ENCODE measurements at places on chromosomes 6 and 20.

- peak; percentile 26 for DNase-seq
Measured at GRCh38 chr6:27825025-27825793, 87.0 kb downstream of the OR2B2 start.

DNA sequence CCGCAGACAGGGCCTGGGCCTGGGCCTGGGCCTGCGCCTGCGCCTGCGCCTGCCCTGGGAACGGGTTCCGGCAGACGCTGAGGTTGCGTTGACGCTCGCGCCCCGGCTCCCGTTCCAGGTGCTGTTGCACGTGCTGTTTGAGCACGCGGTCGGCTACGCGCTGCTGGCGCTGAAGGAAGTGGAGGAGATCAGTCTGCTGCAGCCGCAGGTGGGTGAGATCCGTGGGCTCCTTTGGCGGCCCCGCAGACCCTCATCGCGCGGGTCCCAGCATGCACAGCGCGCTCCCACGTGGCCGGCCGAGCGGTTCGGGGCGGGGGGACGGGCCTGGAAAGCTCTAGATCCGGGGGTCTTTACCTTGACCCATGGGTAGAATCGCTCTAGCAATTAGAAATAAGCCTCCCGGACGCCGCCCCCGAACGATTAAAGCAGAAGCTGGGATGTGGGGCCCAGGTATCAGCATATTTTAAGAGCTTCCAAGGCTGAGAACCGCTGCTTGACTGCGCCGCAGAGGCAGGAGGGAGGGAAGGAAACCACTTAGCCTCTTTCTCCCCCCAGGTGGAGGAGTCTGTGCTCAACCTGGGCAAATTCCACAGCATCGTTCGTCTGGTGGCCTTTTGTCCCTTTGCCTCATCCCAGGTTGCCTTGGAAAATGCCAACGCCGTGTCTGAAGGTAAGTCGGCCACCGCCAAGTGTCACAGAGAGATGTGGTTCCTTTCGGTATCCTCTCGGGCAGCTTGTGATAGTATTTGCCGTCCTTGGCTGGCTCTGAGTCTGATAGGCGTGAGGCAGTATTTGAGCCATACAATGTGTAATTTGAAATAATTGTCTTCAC, 508 bp downstream of the NOP56 start:
- peak; percentile 14 for DNase-seq

GRCh38 chr20:32707691-32708581, 34.2 kb upstream of the C20orf203 start:
- DNase-seq, result peak; percentile 65

GRCh38 chr6:114323784-114324183, 19.0 kb downstream of the HS3ST5 start:
- no peak for DNase-seq

DNA sequence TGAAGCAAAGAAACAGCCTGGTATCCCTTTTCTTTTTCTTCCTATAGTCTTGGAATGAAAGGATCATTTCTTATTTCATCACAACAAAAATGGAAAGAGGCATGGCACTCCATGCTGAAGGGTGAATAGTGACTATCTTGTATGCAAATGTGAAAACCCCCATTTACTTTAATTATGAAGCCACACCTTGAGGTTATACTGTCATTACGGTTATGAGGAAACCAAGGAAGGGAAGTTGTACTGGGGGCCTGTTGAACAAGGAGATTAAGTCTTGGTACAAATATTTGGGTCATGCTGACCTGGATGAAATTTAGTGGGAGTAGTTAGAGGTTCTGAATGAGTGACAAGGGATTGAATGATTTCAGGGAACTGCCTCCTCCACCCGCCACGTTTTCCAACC, 8.7 kb upstream of the STXBP5 start:
- no peak for DNase-seq

DNA sequence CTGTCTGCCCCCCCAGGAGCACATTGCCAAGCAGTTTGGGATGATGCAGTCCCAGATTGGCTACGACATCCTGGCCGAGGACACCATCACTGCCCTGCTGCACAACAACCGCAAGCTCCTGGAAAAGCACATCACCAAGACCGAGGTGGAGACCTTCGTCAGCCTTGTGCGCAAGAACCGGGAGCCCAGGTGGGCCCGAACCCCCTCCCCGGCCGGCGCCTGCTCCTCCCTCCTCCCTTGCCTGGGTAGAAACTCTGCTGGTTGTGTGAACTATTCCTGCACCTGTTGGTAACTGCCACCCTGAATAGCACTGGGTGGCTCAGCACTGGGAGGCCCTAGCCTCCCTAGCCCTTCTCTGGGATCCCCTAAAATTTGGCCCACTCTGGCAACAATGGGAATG, 43.7 kb downstream of the UQCC2 start:
- DNase-seq, result no peak

- DNase-seq, result no peak
Measured at GRCh38 chr6:25641940-25642666, 9.9 kb upstream of the SCGN start.

GRCh38 chr6:1066449-1067090, 245.3 kb upstream of the FOXQ1 start:
- DNase-seq, result no peak

- no peak for DNase-seq
Measured at GRCh38 chr6:82333781-82334180, 29.8 kb upstream of the TPBG start.

DNA sequence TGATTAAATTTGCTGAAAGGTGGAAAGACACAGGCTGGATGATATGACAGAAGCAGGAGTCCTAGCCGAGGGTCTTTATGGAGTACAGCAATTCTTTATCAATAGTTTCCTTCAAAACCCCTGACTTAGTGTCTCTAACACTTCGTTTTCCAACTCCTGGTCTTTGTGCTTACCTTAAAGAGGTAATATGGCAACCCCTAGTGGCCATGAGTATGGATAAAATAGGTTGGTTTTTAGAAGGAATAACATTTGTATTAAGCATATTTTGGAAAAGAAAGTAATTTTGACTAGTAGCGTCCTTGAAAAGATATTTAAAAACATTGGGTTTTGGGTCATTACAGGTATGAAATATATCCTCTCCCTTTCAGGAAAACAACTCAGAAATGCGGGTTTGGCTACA, 51.9 kb downstream of the VGLL2 start:
- DNase-seq, result peak; percentile 38

DNA sequence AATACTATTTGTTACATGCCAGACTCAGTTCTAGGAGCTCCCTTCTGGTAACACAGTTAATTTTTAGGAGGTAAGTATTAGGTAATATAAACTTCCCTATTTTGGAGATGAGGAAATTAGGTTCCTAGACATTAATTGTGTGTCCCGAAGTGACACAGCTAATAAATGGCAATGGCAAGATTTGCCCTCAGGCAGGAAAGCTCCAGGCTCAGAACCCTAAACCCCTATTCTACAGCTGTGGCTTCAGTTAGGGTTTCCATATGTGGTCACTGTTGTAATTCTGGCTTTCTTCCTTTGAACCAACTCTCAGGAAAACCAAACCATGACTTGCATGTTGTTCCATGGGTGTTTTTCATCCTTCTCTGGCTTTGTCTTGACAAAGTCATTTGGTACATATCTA, 188.2 kb downstream of the PLCB1 start:
- no peak for DNase-seq

DNA sequence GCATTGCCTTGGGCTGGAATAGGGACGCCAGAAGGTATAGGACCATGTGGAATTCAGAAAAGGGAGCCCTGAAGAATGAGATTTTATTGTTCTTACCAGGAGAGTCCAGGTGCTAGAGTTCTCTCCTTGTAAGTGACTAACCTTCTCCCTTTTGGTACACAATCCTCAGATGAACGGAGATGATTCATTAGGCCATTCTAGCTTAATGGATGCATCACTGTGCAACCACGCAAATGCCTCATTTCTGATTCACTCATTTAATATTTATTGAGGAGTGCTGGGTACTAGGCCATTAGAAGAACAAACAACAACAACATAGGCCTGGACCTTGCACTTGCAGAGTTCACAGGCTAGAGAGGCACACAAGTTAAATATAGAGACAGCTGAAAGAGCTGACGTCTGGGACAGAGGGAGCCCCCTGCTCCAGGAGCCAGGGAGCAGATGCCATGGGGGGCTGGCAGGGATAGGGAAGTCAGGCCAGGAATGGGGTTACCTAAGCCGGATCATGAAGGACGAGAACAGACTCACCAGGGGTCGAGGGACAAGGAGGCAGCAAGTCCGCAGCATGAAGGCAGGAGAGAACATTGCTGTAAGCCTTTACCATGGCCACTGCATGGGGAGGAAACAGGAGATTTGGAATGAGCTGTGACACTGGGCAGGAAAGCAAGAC, 179.5 kb upstream of the AKAP12 start:
- DNase-seq, result peak; percentile 97

- DNase-seq, result no peak
Measured at GRCh38 chr20:58551631-58552030, 36.4 kb upstream of the APCDD1L start.

- DNase-seq, result no peak
Measured at GRCh38 chr6:154938221-154938580, 56.9 kb upstream of the TIAM2 start.

DNA sequence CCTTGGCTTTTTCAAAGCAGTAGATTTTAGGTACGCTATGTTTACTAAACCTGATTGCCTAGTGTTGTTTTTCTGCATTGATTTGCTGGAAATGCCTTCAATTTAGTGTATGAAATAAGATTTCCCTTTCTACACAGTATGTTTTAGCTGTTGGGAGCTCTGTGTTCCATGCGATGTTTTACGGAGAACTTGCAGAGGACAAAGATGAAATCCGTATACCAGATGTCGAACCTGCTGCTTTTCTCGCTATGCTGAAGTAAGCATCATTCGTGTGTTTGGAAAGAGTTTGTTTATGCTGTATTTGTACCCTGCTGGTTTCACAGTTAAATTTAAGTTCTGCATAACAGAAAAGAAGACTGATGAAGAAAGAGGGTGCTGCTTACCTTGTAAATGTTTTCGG, 1.9 kb downstream of the BTBD3 start:
- no peak for DNase-seq

DNA sequence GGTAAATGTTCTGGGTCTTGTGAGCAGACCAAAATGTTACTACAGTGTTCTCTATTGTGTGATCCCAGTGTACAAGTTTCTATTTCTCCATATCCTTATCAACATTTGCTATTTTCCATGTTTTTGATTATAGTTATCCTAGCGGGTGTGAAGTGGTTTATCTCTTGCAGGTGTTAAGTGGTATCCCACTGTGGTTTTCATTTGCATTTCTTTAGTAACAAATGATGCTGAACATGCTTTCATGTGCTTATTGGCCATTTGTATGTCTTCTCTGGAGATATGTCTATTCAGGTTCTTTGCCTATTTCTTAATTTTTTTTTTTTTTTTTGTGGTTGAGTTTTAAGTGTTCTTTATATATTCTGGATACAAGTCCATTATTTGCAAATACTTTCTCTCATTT, 35.5 kb downstream of the NSFL1C start:
- no peak for DNase-seq

GRCh38 chr20:49631061-49631716, 63.3 kb upstream of the PTGIS start:
- DNase-seq, result no peak

- DNase-seq, result peak; percentile 52
Measured at GRCh38 chr6:106973018-106973835, 1.3 kb downstream of the CD24 start.

DNA sequence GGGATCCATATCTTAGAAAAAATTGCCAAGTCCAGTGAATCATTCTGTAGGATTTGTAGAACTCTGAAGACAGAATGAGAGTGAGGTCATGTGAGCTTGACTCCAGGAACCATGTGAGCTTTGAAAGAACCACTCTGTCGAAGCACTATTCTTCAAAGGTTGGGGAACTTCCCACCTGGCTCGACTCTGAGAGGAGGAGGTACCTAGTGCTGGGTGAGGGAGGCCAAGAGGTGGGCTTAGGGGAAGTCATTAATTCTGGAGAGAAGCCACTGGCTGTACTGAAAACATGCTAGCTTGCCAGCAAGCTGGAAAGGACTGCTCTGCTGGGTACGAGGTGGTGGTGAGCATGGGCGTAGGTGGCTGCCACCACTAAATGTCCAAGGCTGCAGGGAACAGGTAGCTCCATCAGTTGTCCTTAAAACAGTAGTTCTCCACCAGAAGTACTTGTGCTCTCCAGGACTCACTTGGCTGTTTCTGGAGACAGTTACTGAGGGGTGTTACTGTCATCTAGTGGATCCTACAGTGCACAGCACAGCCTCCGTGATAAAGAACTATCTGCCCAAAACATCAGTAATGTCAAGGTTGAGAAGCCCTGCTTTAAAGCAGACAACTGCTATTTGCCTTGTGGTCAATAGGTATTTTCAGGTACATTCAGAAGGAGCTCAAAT, 34.7 kb upstream of the SYNJ2 start:
- DNase-seq, result no peak

DNA sequence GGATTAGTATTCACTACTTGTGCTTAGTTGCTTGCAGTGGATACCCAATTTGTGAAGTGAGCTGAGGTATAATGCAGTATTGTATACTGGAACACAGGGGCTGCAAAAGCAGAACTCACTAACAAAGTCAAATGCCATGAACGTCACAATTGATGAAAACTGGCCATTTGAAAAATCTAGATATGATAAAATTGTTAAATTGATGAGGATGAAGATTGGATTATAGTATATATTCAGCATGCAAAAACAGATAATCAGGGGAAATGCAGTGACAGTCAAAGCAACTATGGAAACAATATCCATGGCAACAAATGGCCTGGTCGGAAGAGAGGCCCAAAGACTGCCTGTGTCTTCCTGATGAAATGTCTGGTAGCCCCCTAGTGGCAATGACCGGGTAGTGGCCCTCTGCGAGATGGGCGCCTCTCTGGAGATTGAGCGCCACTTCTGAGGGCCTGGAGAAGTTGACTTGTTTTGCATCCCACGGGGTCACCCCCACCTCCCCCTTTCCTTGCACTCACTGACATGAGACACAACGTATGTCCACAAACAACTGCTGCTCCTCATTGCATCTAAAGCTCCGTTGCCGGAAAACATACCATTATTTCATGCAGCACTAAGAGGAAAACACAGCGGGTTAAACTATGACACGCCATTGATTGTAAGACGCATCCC, 43.6 kb downstream of the C6orf15 start:
- DNase-seq, result peak; percentile 85

DNA sequence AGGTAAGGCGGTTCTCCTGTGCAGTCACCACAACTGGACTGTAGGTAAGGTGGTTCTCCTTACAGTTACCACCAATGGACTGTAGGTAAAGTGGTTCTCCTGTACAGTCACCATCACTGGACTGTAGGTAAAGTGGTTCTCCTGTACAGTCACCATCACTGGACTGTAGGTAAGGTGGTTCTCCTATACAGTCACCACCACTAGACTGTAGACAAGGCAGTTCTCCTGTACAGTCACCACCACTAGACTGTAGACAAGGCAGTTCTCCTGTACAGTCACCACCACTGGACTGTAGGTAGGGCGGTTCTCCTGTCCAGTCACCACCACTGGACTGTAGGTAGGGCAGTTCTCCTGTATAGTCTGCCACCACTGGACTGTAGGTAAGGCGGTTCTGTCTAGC, 212.3 kb downstream of the TFAP2A start:
- DNase-seq, result no peak

GRCh38 chr6:44063561-44064059, 63.6 kb downstream of the MRPL14 start:
- no peak for DNase-seq

DNA sequence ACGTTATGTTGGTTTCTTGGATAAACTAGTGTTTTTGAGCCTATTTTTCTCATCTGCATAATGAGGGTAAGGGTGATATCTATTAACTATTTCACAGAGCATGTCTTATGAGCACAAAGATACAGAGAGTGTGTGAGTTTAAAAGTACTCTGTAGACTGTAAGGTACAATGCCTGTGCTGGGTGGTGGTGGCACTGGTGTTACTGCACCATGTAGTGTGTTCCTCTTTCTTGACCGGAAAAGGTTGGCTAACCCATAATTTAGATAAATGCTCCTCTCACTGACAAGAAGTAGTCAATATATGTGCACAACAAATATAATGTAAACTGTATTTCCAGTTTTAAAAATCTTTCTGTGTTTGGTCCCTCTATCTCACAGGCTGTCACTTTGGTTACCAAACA, 116.2 kb upstream of the MMS22L start:
- DNase-seq, result no peak
